Ammon's horn (tissue), 1 donor: ENCODE measurements at places on chromosomes 3 and 15.

GRCh38 chr3:126985132-126985985 lies 2.4 kb downstream of the PLXNA1 start:
- no peak for DNase-seq

- no peak for DNase-seq
Measured at GRCh38 chr3:124439603-124440002, 290.6 kb upstream of the UMPS start.

GRCh38 chr15:89761009-89761831 lies 10.2 kb upstream of the MESP1 start:
- DNase-seq = no peak

DNA sequence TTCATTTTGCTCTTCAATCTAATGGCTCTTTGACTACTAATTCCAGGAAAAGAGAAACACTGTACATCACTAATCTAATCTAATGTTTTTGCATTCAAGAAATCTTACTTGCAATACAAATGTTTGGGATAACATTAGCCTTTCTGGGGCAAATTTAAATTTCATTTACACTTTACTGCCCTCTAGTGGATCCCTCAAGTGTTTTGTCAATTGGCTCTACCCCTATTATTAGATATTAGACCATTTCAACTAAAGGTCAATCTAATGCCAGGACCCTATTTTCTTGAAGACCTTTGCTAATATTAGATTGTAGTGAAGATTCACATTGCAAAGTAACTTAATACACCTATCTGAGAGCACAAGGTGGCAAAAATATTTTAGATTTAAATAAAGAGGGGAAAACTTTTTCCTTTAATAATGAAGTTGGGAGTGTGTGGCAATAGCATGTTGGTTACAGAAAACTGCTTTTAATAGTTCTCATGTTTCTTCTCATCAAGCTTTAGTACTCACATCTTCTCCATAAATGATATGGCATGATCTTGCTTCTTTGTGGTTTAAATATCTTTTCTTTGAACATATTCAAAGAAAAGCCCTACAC lies 5.0 kb downstream of the C2CD4A start:
- DNase-seq = peak; percentile 46

DNA sequence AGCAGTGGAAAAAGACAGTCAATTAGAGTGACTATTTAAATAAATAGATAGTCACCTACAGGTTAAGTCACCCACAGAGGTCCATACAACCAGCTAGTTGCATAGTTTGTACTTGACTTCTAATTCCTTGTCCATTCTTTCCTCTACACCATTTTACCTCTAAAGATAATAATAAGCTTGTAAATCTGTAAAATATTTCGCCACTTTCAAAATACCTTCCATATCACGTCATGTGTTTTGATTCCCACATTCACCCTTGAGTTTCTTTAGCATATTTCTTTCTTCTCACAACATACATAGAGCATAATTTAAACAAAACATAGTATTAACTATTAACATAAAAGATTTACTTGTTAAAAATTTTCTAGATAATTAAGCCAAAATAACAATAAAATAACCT lies 689.6 kb downstream of the MECOM start:
- no peak for DNase-seq

GRCh38 chr3:64345371-64345770 lies 120.1 kb upstream of the PRICKLE2 start:
- DNase-seq = peak; percentile 29

- DNase-seq = no peak
Measured at GRCh38 chr15:82551646-82552247, 11.5 kb upstream of the RPS17 start.

DNA sequence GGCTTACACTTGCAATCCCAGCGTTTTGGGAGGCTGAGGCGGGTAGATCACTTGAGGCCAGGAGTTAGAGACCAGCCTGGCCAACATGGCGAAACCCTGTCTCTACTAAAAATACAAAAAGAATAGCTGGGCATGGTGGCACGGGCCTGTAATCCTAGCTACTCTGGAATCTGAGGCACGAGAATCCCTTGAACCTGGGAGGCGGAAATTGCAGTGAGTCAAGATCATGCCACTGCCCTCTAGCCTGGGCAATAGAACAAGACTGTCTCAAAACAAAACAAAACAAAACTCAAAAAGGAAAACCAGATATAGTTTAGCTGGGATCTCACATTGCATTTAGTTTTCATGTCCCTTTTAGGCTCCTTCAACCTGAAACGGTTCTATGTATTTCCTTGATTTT lies 2.9 kb upstream of the USP50 start:
- no peak for DNase-seq

DNA sequence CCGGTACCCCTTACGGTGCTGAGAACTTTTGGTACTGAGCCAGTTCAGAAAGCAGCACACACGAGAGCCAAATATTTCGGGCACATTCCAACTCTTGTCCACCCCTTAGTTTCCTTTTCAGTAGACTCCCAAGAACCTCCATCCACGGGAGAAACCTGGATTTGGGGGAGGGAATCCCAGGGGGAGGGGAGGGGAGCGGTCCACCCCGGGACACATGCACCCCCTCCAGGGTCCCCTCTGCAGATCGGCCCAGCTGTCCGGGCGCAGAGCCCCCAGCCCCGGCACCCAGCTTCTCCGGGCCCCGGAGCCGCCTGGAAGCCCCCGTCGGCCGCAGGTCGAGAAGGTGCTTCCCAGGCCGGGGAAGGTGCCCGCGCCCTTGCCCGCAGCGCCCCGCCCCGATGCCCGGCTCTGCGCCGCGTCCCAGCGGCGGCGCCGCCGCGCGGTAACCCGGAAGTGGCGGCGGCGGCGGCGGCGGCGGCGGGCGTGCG lies 455 bp upstream of the ABHD17C start:
- DNase-seq = peak; percentile 15

GRCh38 chr3:150394606-150395005 lies 13.5 kb upstream of the TSC22D2 start:
- no peak for DNase-seq

DNA sequence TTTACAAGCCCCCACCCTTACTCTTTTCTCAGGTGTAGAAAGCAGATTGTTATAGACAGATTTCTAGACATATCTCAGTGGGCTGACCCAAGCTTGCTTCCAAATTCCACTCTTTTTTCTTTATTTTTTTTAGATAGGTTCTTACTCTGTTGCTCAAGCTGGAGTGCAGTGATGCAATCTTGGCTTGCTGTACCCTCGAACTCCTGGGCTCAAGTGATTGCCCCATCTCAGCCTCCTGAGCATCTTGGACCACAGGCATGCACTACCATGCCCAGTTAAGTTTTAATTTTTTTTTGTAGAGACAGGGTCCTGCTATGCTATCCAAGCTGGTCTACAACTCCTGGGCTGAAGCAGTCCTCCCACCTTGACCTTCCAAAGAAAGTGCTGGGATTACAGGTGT lies 53.5 kb upstream of the ADAMTS9 start:
- no peak for DNase-seq

DNA sequence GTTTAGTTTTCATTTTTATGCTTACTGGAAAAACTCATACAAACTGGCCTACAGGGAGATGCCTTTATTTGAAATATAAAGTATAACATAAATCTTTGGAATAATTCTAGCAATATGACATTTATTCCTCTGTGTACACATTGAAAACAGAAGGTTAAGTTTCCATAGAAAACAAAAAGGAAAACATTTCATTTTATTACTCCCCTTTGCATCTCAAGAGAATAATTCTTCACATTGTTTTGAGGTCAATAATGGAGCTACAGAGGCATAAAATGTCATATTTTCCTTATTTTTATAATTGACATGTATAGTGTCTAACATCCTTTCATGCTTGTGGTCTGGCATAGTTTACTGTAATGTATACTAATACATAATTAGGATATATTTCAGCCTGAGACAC lies 187.6 kb upstream of the AGTR1 start:
- no peak for DNase-seq

GRCh38 chr3:117914540-117915100 lies 1120.0 kb downstream of the IGSF11 start:
- DNase-seq = no peak

GRCh38 chr3:52490939-52491526 lies 4.1 kb upstream of the STAB1 start:
- DNase-seq = peak; percentile 56

DNA sequence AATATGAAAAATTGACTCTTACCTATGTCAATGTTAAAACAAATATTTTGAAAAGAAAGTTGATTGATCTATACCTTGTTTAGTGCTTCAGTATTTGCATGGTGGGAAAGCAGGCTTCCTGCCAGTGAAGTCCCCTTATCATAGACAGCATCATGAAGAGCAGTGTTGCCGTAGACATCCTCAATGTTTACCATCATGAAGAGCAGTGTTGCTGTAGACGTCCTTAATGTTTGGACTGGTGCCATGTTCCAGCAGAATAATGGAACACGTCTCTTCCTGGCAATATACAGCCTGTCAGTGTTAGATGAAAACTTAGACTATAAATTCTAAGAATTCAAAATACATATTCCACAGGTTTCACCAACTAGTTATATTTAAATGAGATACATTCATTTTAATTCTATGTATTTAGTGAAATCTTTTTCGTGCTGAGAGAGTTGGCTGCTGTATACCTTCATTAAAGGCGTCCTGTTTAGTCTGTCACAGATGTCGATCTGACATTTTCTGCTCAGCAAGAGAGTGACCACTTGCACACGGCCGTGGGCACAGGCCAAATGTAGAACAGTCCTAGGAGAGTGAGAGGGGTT lies 116.8 kb downstream of the LMLN start:
- no peak for DNase-seq
